ENCODE measurements at places on chromosomes 2 and 18.

- DNase-seq, result no peak
Observed at GRCh38 chr18:10783941-10784340, 258.1 kb downstream of the NAPG start.

DNA sequence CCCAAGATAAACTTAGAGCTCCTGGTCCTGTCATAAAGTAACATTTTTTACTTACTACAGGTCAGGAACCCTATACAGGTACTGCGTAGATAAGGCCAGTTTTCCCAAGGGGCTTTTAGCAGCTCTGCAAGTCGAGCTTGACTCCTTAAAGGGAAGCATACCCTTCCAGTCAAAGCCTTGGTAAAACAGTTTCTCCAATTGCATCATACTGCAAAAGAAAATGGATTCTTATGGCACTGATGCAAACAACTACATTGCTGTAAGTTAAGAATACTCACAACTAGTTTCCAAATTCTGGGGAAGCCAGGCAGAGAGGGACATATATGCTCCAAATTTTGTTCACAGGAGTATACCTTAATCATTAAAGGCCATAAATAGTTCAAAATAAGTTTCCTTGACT is 31.0 kb downstream of the MYO3B start:
- DNase-seq, result no peak

GRCh38 chr2:69306822-69307578 is 80.0 kb downstream of the GFPT1 start:
- peak; percentile 56 for DNase-seq

- DNase-seq, result no peak
Observed at GRCh38 chr2:187749804-187750431, 195.7 kb upstream of the TFPI start.

- DNase-seq, result peak; percentile 38
Observed at GRCh38 chr2:70124983-70125480, 37.8 kb downstream of the PCBP1 start.

GRCh38 chr2:146246002-146246735 is 1598.7 kb upstream of the ACVR2A start:
- DNase-seq, result no peak

- DNase-seq, result no peak
Observed at GRCh38 chr2:40332191-40332826, 119.6 kb downstream of the SLC8A1 start.

DNA sequence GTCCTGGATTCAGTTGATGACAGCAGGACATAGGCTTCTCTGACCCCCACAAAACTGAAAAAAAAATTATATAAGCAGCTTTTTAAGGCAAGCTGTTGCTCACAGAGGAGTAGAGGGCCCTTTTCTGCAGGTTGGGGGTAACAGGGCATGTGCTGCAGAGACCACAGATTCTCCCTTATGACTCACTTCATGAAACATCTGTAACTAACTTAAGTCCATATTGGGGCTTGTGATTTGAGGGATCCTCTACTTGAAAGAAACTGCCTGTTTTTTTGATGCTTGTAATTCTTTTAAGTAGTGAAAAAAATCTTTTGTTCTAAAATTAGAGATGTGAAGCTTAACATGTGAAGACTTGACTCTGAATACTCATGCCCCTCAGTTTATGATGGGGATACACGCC is 33.4 kb downstream of the XRCC5 start:
- DNase-seq, result no peak

GRCh38 chr2:43877782-43878464 is 39.2 kb downstream of the ABCG8 start:
- no peak for DNase-seq

- no peak for DNase-seq
Observed at GRCh38 chr2:102618452-102619413, 620 bp upstream of the SLC9A2 start.
